ENCODE measurements at places on chromosomes 5 and 9.

DNA sequence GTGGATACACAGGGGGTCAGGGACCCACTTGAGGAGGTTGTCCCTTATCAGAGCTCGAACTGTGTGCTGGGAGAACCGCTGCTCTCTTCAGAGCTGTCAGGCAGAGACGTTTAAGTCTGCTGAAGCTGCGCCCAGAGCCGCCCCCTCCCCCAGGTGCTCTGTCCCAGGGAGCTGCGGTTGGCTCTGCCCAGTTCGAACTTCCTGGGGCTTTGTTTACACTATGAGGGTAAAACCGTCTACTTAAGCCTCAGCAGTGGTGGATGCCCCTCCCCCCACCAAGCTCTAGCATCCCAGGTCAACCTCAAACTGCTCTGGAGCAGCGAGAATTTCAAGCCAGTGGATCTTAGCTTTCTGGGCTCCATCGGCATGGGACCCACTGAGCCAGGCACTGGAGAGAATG is 15.9 kb downstream of the SRD5A1 start:
- no peak for DNase-seq

DNA sequence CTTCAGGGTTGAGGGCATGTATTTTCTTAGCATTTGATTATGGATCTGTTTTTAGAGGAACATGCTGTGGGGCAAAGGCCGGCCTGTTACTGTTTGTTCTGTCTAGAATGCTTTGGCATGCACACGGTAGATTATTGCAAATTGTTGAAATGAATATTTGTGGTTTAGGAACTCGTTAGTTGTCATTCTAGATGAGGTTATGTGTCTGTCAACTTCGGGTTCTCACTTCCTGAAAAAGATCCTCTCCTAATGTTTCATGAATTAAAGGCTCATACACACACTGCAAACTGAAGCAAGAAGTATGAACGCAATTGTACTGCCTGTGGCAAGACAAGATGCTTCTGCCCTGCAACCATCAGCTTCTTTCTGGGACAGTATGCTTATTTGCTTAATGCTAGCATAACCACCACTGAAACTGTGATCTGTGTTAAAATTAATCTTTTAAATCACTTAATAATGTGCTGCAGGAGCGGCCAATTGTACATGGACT is 99.6 kb downstream of the BASP1 start:
- DNase-seq, result no peak

- no peak for DNase-seq
Observed at GRCh38 chr9:78857373-78858225, 560.7 kb downstream of the PSAT1 start.

GRCh38 chr5:951940-952596 is 56.5 kb upstream of the NKD2 start:
- DNase-seq, result no peak

DNA sequence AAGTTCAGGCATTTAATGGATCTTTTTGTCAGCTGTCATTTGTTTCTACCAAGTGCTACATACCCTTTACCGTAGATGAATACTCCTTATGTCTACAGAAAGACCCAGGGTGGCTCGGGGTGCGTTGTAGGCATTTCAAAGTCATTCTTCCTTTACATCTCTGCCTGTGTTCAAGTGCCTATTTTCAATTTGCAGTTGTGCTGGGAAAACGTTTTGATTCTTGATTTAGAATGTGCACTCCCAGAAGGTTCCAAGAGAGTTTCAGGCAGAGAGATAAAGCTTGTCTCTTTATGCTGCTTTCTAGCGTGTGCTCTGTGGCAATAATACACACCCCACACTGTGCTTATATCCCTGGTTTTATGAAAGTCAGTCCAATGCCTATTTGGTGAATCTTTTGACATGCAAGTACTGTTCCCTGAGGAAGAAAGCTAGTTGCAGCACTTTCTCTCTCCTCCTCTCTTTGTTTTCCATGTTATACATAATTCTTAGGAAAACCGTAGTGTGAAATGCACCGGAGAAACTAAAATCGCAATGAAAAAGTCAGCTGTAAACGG is 828.1 kb upstream of the ZNF608 start:
- no peak for DNase-seq

- no peak for DNase-seq
Observed at GRCh38 chr5:154331232-154331631, 114.6 kb upstream of the SAP30L start.

- DNase-seq, result no peak
Observed at GRCh38 chr5:141785711-141786110, 92.5 kb downstream of the PCDH1 start.

GRCh38 chr5:143235423-143235822 is 168.1 kb downstream of the NR3C1 start:
- DNase-seq, result no peak

- DNase-seq, result no peak
Observed at GRCh38 chr9:36721846-36722588, 149.3 kb downstream of the MELK start.

DNA sequence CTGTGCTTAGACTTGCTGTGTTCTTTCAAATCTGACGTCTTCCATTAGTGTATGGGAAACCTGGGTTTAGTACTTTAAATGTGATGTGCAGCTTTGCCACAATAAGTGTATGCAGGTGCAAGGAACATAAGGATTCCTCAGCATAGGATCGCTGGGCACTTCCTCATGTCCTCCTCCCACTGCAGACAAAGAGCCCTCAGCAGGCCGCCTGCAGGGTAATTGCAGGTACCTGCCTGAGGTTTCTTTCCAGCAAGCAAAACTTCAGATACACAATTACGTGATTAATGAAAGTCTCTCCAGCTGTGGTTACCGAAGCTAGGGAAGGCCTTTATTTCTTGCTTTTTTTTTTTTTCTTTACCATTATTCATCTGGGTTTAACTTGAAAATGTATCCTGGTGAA is 233.1 kb downstream of the RFK start:
- no peak for DNase-seq

- no peak for DNase-seq
Observed at GRCh38 chr9:88852794-88853193, 138.5 kb upstream of the S1PR3 start.

DNA sequence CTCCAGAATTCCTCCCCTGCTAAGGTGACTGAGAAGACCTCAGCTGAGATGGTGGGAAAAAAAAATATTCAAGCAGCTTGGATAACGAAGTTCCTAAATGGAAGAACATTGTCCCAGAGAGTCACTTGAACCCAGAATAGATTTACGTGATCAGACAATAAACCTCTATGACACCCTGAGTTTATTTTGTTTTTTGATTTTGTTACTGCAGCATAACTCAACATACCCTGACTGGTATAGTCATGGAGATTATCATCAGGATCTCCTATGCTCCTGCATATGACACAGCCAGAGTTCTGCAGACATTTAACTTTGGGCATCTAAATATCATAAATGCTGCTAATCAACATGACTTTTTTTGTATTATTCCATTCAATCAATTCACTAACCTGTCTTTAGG is 282.9 kb downstream of the RASEF start:
- DNase-seq, result no peak

DNA sequence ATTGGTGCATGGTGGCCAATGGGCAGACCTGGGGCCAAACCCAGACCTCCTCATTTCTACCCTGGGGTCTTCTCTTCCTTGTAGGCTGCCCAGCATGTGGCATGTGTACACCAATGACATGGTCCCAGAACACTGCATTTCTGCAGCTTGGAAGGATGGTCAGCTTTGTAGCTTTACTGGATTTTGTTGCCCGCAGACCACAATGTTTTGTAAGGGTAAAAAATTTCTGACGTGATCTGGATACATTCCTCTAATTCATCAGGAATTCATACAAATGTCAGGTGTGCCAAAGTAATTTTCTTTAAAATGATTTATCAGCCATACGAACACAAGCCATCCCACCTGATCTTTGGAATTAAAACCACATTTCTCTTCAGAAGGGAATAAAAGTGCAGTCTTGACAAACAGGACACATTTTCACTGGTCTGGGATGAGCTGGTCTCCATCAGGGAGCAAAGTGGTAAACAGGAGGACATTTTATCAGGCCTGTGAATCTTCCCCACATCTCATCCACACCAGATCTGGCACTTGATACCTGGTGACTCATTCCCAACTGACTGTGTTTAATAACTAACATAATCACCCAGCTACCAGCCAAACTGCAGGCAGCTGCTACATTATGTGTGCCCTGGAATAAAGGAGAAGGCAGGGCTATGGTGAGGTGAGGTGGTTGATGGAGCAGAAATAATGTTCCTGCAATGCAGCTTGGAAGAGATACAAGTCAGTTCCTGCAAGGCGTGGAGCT is 103.9 kb downstream of the SPOCK1 start:
- DNase-seq, result no peak

DNA sequence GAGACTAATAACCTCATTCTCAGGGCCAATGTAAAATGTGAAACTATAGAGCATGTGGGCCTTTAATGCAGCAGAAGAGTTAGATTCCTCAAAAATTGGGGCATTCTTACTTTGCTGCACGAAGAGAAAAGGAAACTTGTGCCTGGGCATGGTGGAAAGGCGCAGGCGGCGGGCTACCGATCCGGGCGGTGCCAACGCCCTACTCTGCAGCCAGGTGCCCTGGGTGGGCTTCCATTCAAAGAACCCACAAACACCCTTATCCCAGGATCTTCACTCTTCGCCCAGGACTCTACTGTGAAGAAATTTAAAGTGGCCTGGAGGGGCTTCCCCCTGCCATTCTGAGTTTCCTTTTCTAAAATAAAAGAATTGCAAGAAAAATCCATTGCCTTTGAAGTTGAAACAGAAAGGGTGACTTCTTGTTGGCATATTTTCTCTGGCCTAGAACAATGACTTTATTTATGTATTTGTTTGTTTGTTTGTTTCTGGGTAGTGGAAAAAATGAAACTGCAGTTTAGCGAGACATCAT is 124.9 kb downstream of the TMEM161B start:
- DNase-seq, result no peak

DNA sequence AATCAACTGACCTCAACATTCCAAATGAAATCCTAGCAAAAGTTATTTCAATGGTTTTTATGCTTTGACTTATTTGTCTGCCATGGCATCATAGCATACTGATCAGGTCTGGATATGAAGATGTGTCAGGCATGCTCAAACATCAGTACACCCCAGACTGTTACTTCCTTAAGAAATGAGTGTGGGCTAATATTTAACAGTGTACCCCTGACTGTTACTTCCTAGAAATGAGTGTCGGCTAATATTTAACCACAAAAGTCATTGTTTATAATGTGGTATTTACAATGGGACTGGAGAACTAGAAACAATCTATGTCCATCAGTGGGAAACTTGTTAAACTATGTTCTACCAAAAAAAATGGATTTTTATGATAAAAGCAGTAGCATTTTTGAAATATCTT is 38.1 kb upstream of the HNRNPA0 start:
- DNase-seq, result no peak

DNA sequence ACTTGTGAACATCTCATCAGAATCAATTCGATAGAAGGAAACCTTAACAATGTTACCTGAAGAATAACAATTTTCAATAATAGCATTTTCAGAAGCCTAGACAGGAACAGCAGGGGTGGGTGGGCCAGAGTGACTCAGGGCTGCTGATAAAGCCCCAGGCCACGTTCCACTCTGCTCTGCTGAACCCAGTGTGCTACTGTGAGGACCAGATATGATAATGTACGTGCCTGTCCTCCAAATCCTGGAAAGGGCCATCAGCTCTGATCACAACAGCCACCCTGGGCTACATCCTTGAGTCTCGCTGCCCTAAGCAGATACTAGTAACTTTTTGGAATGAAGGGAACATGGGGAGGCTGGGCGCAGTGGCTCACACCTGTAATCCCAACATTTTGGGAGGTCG is 91.3 kb downstream of the PRRT1B start:
- DNase-seq, result no peak

DNA sequence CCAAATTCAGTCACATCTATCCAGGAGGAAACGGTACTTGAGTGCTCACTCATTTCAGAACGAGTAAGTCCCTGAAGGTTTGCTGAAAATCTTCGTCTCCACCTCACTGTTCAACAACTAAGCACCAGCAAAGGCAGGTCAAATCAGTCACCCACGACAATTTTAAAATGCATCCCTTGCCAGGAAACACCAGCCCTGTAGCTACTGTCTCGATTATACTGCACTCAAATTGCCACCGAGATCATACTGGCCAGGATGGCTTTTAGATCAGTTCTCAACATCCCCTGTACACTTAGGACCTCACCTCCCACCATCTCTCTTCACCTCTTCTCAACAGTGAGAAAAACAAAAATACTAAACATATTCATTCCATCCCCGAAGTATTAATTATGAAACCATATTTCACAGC is 298.6 kb downstream of the AGTPBP1 start:
- DNase-seq, result no peak

DNA sequence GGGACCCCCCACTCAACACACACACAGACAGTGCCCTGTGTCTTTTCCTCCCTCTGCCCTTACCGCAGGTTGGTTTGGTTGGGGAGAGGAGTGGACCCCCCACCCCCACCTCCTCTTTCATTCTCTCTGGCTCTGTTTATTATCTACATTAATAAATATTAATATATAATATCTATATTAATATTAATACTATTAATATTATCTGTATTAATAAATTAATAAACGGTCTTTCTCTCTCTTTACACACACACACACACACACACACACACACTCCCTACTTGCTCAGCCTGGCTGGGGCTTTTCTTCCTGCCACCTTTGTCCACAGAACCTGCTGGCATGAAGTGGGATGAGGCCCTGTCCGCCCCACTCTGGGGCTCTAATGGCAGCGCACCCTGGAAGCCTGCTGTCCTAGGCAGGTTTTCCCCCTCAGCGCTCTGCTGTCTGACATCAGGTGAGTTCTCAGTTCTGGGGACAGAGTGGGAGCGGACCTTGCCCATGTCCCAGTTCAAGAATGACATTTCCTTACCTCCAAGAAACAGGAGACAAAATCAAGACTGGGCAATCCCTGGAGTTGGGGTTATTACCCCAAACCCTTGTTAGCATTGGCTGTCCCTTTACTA is 10.5 kb upstream of the SMIM32 start:
- DNase-seq, result no peak

DNA sequence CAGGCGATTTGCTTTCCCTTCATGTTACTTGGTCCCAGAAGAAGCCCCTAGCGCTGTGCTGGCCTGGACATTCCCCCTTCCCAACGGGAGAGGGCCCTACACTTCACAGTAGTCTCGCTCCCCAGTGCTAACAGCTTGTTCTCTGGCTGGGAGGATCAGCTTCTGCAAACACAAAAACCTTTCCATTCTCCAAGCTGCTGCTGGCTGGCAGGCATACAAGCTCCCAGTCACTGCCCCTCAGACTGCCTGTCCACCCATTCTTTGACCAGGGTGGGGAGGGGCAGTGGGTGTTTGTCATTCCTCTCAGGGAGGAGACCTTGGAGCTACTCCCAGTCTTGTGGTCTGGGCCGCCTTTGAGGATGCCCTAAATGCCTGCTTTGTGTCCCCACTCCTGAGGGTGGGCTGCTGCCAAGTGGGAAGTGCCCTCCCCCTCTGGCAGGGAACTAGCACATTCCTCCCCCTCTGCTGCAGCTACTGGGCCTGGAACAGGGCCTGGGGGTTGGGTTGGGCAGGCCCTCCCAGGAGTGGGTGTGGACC is 20.8 kb downstream of the ENHO start:
- DNase-seq, result no peak

Data from stimulated activated CD8-positive, alpha-beta memory T cell treated with anti-CD3 and anti-CD28 coated beads, Interleukin-15, amount 100 ng/mL, for 48 hours (primary cell).